ENCODE measurements at places on chromosomes 7 and 10.

GRCh38 chr10:98795467-98795866 is 348.7 kb upstream of the HPS1 start:
- no peak for DNase-seq

DNA sequence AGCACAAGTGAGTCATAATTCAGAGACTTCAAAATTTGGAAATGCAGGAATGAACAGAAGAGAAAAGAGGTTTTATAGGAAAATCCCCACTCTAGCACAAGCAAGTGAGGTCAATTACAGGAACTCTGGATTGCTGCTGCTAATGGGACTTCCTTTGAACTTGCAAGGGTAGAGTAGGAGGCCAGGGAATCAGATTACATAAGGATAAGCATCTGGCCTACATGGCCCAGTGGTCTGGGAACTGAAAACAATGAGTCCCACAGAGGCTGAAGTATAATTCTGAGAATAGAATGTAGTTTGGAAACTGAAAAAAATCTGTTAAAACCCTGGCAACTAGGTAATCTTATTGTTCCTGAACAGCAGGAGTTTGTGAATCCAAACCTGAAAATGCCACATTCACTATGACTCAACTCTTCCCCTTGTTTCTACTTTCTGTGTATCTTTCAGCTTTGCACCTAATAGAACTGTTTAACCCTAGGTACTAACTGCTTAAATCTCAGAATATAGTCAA is 66.5 kb downstream of the CTNNA3 start:
- no peak for DNase-seq

- DNase-seq = no peak
Observed at GRCh38 chr7:129604713-129605437, 6.6 kb upstream of the NRF1 start.

DNA sequence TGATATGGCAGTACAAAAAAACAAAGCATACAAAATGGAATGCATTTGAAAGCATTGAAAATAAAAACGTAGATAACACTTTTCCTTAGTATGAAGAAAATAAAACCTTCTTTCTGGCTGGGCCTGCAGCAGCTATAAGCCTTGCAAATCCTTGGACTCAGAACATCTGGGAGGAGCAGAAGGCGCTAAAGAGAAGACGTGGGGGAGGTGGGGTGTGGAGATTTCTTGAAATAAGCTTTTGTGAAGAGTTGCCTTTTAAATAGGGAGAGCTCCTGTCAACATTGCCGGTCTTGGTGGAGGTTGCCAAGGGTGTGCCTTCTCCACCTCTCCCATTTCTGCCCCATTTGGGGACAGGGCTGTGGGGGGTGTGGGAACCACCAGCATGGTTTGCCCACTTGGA is 128.7 kb downstream of the TMEM178B start:
- DNase-seq = no peak

DNA sequence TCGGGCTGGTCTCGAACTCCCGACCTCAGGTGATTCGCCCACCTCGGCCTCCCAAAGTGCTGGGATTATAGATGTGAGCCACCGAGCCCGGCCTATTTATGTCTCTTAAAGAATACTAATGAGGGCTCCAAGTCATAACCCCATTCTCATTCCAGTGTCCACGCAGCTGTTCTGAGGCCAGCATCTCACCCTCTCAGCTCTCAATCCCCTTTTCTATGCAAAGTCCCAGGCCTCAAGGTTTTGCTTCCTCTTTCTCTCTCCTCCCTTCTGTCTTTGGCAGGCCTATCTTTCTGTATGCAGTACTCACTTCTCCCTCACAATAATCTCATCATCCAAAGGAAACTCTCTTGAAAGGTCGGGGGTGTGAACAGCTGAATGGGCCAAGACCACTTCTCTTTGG is 28.0 kb upstream of the VSIR start:
- no peak for DNase-seq

DNA sequence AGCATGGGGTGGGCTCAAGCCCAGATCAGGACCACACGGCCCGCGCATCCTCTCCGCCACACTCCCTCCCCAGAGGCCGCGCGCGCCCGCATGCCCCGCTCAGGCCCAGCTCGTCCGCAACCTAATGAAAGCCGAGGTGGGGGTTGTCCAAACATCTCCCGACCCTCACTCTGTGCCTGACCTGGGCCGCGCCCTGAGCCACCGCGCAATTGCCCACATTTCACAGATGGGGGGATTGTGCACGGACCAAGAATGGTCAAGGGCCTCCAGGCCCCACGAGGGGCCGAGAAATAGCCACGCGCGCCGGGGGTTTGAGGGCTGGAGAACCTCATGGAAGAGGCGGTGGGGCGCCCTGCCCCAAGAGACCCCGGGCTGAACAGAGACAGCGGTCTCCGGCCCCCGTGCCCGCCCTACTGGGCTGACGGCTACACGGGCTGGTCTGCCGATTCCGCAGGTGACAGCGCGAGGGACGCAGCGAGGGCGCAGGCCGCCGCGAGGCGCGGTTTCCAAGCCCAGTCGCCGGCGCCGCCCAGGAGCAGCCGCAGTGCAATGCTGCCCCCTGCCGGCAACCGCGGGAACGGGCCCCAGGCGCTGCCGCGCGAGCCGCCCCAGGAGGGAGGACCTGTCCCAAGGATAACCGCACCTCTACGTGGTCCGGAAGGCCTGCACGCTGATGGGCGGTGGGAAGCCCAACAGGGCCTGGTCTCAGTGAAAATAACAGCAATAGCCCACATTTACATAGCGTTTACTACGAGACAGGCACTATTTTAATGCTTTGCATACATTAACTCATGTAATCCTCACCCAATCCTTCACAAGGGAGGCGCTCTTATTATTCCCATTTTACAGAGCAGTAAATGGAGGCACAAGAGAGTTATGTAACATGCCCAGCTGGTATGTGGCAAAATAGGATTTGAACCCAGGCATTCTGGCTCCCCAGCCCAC is 10.5 kb upstream of the GRID1 start:
- DNase-seq = peak; percentile 48

DNA sequence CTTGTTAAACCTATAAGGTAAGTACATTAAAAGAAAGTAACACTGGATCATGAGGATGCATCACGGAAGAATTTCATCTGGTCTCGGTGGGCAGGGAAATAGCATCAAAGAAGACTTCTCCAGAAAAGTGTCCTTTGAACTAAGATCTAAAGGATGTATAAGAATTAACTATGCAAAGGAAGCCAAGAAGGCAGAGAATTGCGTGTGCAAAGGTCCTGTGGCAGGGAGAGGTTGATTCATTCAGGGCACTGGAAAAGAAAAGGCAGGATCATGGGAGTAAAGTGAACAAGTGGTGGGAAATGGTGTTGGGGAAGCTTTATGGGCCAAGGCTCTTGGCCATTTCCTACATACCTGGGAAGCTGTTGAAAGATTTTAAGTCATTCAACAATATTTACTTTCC is 288.3 kb downstream of the SFMBT2 start:
- DNase-seq = no peak

DNA sequence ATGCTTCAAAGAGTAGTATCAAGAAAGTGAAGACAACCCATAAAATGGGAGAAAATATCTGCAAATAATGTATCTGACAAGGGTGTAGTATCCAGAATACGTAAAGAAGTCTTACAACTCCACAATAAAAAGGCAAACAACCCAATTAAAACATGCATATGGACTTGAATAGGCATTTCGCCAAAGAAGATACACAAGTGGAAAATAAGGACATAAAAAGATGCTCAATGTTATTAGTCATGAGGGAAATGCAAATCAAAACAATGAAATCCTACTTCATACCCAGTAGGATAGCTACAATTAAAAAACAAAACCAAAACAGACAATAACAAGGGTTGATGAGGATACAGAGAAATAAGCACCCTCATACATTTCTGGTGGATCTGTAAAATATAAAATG is 79.2 kb downstream of the NUDCD3 start:
- no peak for DNase-seq

DNA sequence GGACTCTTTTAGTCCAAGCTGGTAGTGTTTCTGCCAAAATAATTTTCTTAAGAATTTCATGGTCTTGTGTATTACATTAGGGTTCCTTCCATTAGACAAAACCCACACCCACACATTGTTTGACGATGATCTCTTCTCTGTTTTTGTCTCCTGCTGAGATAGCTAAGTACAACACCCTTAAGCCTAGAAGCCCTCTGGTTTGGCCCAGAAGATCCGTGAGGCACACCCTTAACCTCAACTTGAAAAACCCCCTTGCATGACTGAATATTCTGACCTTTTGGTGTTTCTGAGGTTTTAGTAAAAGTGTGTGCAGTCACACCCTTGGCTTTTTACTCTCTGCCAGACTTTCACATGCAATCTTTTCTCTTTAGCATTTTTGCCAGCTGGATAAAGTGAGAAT is 29.3 kb upstream of the ERCC6 start:
- DNase-seq = no peak

DNA sequence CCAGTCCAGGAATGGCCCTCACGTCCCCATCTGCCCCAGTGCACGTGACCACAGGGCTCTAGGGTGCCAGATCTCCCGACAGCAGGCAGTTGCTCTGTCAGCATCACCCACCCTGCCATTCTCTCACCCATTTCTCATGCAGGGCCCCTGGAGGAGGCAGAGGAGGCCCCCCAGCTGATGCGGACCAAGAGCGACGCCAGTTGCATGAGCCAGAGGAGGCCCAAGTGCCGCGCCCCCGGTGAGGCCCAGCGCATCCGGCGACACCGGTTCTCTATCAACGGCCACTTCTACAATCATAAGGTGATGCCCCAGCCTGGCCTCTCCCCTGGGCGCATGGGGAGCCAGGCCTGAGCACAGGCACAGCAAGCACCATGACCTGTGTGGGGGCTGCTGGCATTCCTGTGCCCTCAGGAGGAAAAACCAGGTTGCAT is 6.1 kb upstream of the DEPP1 start:
- no peak for DNase-seq

- DNase-seq = no peak
Observed at GRCh38 chr7:99092064-99092720, 51.7 kb downstream of the SMURF1 start.

- no peak for DNase-seq
Observed at GRCh38 chr7:78173666-78174065, 375.1 kb downstream of the PHTF2 start.

DNA sequence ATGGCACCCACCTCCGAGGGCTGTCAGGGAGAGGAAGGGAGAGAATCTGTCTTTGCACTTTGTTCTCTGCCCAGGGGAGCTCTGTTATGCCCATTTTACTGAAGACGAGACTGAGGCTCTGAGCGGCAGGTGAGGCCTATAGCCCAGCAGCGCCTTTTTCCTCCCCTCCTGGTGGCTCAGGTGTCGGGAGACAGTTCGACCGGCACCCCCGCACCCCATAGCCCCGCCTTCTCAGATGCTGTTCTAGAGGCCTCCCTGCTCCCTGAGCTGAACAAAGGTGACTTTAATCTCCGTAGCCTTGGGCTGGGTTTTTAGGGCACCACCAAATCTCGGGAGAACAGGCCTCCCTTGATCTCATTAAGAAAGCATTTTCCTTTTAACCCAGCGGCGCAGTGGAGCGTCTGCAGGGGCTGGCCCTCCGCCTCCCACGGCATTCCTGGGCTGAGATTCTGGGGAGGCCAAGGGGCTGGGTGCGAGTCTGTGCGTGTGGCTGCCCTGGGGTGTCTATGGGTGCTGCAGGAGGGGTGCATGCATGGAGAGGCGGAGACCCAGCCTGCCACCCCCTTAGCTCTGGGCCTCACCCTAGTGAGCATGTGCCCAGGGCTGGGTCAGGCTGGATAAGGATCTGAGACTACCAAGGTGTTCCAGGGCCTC is 3.3 kb downstream of the LFNG start:
- DNase-seq = no peak

DNA sequence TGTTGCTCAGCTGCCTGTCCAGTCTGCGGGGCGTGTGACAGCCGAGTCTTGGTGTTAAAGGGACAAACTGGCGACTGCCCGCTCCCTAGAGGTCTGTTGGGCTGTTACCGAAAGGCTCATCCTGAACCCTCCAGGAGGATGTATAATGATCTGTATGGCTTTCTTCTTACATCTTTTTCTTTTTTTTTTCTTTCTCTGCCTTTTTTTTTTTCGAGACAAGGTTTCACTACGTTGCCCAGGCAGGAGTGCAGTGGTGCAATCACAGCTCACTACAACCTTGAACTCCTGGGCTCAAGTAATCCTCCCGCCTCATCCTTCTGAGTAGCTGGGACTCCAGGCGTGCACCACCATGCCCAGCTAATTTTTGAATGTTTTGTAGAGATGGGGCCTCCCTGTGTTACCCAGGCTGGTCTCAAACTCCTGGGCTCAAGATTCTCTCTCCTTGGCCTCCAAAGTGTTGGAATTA is 857 bp downstream of the INTS15 start:
- no peak for DNase-seq

DNA sequence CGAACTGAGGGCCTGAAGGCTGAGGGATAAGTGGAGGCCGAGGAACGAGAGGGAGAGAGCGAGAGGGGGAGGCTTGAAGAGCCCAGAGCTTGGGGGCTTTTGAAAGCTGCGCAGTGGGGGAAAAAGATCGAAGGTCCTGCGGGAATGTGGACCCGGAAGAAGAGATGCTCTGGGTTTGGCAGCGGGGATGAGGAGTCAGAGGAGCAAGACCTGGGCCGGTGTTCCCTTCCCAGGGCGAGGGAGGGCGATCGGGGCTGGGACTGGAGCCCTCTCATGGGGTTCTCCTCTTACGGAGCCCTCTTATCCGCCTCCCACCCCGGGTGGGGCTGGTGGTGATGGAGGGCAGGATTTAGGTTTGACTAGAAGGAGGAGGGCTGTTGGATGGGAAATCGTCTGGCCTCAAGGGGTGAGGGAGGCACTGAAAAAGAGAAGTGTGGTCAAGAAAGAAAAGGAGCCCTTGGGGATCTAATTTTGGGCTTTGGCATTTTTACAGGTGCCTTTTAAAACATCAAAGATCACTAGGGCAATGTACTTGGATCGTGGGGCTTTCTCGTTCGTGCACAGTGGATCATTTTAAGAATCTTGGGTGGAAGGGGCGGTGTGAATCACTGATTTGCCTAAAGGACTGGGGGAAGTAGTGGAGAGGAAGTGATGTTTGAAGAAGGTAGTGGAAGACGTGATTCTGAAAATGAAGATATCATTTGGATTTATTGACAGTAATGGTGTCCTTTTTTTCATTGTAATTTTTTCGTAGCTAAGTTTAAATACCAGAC is 637 bp downstream of the SAMD8 start:
- DNase-seq = peak; percentile 31

DNA sequence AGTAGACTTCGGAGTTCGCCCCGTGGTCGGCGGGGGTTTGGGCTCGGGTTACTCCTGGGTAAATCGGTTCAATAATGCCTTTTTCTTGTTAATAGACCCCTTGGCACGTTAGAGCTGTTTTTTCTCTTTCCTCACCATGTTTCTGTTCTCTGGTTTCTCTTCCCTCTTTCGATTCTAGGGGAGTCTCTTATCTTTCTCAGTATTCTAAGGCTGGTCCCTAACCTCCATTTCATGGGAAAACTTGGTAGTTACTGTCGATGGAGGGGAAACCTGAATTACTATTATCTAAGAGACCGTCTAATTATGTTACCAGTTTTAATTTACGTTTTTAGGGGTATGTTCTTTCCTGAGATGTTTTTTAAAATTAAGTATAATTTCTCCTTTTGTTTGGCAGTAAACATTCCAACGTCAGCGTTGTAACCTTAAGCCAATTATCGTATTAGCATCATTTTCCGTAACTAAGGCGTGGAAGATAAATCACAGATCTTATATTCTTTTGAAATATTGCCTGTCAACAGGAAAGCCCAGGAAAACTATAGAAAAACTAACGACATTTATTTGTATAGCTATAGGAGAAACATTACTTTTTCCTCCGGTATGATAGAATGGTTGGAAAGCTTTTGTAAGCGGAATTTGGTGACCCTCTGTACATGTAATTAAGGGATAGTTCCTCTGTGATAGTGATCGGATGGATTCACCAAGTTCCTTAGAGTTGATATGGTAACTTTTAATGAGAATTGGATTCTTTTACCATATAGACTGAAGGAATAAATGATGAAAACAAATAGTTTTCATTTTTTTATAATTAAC is 847 bp downstream of the BTAF1 start:
- DNase-seq = no peak

- no peak for DNase-seq
Observed at GRCh38 chr7:127396184-127396583, 3.7 kb upstream of the ZNF800 start.

Data from stimulated activated CD8-positive, alpha-beta memory T cell treated with anti-CD3 and anti-CD28 coated beads, Interleukin-7, amount 100 ng/mL, for 4 hours (primary cell).